Myocyte (in vitro differentiated cells): ENCODE measurements at places on chromosomes 7 and 10.

GRCh38 chr10:89846786-89847185, 145.4 kb downstream of the KIF20B start:
- no peak for DNase-seq

DNA sequence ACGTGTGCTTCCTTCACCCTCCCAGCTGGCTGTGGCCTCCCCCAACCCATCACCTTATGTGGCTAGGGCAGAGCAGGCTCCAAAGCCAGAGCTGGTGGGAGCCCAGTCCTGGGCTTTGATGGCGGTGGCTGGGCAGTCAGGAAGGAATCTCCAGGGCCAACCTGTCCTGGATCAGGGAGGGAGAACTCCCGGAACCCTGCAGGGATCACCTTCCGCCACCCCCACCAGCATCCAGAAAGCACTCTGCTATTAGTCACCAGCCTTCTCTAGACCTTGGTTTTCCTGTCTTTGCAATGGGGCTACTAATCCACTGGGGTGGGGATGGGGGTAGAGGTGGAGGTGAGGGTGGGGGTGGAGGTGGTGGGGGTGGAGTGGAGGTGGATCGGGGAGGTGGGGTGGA, 139.0 kb downstream of the ZMIZ1 start:
- no peak for DNase-seq

- DNase-seq, result peak; percentile 50
Measured at GRCh38 chr7:112665709-112666108, 124.5 kb downstream of the TMEM168 start.

DNA sequence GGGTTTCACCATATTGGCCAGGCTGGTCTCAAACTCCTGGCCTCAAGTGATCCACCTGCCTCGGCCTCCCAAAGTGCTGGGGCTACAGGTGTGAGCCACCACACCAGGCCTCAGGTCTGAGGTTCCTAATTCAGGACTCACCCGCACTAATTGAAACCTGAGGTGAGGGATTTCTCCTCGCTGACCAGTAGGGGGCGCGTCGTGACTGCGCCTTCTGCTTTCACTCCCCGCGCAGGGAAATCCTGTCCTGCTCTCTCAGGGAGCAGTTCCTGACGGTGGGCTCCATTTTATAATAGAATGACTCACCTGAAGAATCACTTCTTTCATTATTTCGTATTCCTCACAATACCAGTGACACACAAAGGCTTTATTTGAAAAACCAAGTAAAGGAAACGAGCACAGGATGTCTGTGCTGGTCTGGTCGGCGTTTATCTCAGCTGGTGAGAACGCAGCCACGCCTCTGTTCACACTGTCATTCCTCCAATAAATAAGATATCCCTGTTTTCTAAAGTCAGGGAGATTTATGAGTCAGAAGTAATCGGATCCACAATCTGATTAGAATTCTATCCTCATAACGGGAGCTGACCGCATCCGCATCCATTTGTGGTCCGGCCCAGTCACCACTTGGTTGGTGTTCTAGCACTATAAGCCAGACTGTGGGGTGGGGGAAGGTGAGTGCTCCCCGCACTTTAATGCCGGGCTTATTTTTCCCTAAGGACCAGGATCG, 35.4 kb downstream of the BAG3 start:
- DNase-seq, result peak; percentile 82

DNA sequence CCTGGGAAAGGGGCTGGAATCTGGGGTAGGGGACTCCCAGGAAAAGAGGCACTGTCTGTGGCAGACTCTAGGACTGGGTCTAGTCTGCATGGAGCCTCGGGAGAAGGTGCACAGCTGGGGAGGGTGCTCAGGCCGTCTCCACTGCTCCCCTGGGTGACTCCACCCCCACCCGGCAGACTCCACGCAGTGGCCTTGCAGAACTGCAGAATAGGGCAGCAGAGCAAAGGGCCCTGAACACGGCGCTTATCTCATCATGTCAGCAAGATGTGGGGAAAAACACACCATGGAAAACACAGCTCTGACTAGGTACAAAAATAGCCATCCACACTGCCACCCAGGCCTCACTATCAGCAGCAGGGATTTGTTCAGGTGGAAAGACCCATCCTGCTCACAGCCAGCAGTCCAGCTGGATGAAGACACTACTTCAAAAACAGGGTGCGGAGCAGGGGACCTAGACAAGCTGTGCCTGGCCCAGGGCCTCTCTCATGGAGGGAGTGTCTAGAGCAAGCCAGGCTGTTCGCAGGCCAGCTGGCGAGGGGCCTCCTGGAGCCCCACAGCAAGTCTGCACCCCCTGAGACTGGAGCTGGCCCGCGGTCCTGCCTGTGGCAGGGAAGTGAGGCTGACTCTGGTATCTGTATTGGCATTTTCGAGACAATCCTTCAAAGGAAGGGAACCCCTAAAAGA, 11.7 kb downstream of the MAT1A start:
- no peak for DNase-seq

- DNase-seq, result peak; percentile 63
Measured at GRCh38 chr7:100763556-100764140, 30.3 kb downstream of the ZAN start.

DNA sequence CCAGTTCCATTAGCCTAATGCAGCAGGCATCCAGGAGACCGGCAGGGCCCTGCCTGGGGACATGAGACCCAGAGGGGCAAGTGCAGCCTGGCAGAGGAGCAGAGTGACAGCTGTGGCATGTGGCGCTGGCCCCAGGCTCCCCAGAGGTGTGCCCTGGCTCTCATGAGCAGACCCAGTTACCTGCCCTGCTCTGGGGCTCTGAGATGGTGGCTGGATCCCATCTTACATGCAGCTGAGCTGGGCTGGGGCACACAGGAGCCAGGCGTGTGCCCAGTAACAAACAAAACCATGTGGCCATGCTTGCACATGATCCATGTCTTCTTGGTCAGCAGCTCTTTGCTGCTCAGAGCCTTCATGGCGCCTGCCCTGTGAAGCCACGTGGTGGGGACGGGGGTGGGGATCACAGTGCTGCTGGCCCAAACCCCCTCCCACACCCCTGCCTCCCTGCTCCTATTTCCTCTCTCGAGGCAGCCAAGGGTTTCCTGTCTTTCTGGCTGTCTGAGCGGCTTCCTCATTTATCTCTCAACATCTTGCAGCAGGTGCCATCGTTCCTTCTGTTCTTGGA, 40.3 kb upstream of the GTF2I start:
- DNase-seq, result peak; percentile 40

- peak; percentile 12 for DNase-seq
Measured at GRCh38 chr7:120337308-120337907, 64.4 kb downstream of the KCND2 start.

DNA sequence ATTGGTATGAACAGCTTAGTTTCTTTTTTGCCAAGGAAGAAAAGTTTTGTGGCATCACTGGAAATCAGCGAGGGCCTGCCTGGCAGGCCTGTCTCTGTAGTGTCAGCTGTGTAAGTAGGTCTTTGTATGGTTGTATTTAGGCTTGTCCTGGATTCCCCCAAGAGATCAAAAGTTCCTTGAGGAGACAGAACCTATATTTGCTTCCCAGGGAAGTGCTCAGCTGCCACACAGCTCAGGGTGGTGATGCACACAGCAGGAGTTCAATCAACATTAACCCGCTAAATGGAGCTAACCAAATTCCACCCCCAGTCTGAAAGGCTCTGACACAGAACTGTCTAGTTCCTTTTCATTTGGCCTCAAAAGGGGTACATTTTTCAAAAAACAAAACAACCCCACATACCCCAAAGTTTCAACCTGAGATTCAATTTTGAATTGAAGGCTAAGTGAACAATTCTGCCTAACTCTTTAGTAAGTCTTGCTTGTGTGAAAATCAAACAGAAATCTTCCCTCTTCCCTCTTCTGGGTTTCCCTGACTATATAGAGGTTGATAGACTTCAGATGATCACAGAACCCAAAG, 124.4 kb downstream of the CLEC2L start:
- DNase-seq, result no peak

DNA sequence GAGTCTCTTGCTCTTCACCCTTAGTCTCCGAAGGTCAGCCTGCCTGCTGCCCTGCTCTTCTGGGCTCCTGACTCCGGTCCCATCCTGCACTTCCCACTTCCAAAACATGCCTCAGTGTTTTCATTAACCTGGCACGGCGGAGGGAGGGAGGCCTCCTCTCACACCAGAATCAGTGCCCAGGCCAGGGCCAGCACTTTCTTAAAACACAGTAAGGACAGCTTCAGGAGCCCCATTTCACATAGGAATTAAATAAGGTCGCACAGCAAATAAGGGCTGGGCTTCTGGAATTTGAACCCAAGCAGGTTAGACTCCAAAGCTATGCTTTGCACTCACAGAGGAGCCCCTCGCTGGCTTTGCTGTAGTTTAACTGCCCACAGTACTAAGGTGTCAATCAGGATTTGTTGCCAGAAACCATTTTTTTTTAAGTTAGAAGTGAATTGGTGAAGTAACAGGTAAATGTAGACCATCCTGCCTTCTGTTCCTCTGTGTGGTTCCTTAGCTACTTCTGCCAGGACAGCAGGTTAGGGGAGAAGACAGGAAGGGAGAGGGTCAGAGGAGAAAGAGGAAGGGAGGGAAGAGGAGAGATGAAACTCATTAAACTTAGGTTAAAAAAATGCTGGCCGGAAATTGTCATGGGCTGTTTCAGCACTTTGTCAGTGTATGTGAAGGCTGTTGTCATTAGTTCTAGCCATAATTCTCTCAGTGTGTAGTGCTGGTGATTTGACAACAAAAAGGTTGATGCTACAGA, 1.1 kb downstream of the RASSF4 start:
- no peak for DNase-seq

DNA sequence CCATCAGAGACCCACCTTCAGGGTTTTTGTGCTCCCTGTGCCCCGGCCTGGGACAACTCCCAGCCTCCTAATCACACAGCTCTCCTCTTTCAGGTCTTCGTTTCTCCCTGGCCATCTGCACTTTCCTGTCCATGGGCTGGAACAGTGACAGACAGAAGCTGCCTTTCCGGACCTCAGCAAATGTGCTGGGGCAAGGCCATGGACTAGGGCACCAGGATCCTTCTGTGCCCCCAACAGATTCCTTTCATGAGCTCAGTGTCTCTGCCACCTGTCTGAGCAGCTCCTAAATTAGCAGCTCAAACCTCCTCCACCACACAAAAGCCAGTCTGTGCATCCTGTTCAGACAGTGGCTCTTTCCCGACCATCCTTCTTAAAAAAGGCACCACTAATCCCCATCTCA, 41.9 kb upstream of the FRMD4A start:
- peak; percentile 91 for DNase-seq

- DNase-seq, result no peak
Measured at GRCh38 chr7:42167206-42167605, 69.8 kb downstream of the GLI3 start.

- DNase-seq, result no peak
Measured at GRCh38 chr7:47427051-47427643, 154.8 kb downstream of the TNS3 start.

DNA sequence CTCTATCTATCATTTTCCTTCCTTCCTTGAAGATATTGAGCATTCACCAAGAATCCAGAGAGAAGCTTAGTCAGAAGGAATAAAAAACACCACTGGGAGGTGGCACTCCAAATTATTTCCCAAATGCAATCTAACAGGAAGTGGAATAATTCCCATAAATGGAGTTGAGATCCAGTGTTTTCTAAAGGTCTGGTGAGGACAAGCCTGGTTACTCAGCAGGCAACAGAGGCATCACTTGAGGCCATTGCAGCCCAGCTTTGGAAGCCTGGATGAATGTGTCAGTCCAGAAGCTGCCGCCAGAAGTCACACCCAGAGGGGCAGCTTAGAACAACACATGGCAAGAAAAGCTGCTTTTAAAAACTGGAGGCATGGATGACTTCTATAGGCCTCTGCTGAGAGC, 288.9 kb upstream of the KLF6 start:
- peak; percentile 53 for DNase-seq

GRCh38 chr10:14325325-14325955, 5.3 kb downstream of the FRMD4A start:
- no peak for DNase-seq

GRCh38 chr7:6917258-6917657, 91.2 kb upstream of the CCZ1B start:
- DNase-seq, result no peak

GRCh38 chr7:36910401-36910800, 186.1 kb upstream of the AOAH start:
- no peak for DNase-seq

DNA sequence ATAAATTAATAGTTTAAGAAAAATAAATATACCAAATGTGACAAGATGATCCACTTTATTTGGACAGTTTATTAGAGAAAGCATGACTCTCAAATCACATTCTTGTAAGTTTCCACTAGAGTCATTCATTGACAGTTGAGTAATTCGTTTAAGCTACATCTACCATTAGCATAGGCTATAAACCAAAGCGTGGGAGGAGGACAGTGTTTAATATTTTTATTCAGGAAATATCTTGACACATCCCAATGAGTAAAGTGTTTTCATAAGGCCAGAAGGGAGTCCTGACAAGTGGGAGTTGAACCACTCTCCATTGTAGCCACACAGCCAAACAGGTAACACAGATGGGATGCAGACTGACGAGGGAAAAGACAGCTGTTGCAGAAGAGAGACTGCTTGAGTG, 386.5 kb upstream of the SEMA3D start:
- DNase-seq, result no peak

- no peak for DNase-seq
Measured at GRCh38 chr10:89518876-89519842, 16.2 kb downstream of the SLC16A12 start.

- no peak for DNase-seq
Measured at GRCh38 chr7:118311121-118311836, 86.8 kb downstream of the ANKRD7 start.

DNA sequence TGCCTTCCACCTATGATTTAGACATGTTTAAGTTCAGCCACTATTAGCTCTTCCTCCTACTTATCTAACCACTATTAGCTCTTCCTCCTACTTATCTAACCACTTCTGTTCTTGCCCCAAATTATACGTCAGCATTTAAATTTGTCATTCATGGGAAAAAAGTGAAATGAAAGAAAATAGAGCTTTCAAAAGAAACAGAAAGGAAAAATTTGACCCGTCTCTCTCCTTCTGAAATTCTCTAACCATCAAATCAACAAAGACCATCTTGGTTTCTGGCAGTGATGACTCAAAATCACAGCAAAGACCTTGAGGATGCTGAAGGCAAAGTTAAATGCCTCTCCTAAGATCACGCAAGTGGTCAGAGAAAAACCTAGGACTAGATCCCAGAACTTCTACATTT, 2.6 kb downstream of the LIPA start:
- no peak for DNase-seq

GRCh38 chr7:121195874-121196273, 132.9 kb upstream of the WNT16 start:
- peak; percentile 28 for DNase-seq

DNA sequence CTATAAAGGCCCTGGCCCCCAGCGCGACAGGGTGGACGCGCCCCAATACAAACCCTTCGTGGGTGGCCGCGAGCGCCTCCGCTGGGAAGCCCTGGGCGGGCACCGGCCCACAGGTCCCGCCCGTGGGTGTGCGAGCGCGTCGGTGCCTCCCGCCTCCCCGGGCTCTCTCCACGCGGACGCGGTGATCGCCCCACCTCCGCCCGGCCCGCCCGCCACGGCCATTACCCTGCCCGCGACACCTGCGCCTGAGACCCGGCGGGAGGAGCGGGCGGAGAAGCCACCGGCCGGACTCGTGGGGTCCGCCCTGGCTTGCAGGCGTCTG, 81.2 kb downstream of the PAX2 start:
- DNase-seq, result no peak

DNA sequence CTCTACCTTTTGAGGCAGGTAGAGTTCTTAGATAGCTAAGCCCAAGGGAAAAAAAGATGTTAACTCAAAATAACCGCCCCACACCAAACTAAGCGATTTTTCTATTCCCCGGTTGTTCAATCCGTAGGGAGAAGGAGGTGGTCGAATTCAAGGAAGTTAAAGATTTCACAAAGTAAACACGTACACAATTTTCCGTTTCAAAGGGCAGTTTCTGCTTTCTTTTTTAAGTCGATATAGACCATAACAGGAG, 842 bp downstream of the KBTBD2 start:
- DNase-seq, result no peak
